ENCODE measurements at places on chromosomes 13 and 19.

DNA sequence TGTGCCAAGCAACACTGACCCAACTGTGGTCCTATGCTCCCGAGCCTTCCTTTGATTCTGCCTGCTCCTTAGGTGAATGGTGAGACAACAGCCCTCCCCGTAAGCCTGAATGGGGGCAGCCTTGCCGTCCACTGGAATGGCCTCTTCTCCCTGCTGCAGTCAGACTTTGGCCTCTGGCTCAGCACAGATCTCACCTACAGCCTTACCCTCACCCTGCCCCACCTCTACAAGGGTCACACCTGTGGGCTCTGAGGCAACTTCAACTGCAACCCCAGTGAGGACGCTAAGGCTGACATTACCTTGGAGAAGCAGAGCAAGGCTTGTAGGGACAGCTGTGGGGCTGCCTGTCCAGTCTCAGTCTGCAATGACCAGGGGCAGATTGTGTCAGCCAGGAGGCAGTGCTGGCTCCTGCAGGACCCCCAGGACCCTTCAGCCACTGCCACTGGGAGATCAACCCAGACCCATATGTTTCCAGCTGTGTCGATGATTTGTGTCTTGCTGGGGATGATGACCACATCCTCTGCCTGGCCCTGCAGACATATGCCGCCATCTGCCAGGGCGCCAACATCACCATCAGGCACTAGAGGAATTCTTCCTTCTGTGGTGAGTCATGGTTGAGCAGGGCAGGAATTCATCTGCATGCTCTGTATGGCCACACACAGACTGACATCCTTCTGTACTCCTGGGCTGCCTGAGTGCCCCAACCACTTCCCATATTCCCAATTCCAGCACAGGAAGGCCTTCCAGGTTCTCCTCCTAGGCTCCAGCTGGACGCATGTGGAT is 27.3 kb upstream of the FXYD3 start:
- DNase-seq: peak; percentile 68

DNA sequence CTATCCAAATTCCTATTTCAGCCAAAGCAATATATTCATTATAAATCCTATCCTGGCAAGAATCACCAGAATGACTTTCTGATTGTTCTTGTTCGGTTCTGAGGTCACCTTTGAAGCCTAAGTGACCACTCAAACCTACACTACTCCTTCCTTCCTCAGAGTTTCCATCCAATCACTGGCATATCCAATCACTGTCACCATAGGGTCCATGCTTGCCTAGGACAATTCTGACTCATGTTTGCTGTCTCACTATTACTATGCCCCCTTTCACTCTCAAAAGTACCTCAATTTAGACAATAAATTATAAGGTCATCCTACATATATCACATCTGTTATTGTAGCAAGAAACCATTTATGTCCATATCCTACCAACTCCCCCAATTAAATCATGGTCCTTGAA is 58.9 kb downstream of the UBL3 start:
- DNase-seq: no peak

DNA sequence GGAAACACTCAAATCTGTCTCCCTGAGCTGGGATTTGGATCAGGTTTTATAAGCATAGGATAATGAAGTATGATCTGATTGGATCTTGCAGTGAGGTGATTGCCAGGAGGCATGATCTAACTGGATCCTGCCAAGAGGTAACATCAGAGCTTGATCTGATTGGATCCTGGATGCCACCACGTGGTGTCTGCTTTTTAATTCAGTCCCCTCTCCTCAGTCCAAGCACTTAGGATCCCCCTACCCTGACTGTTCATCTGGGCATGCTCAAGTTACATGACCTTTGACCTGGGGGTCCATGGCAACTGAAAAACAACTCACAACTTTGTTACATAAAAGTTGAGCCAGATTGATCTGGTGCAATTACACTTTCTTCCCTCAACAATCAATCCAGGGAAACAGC is 47.5 kb upstream of the LSM14A start:
- peak; percentile 1 for DNase-seq

GRCh38 chr19:33379151-33379829 is 5.8 kb downstream of the CEBPG start:
- DNase-seq: no peak

DNA sequence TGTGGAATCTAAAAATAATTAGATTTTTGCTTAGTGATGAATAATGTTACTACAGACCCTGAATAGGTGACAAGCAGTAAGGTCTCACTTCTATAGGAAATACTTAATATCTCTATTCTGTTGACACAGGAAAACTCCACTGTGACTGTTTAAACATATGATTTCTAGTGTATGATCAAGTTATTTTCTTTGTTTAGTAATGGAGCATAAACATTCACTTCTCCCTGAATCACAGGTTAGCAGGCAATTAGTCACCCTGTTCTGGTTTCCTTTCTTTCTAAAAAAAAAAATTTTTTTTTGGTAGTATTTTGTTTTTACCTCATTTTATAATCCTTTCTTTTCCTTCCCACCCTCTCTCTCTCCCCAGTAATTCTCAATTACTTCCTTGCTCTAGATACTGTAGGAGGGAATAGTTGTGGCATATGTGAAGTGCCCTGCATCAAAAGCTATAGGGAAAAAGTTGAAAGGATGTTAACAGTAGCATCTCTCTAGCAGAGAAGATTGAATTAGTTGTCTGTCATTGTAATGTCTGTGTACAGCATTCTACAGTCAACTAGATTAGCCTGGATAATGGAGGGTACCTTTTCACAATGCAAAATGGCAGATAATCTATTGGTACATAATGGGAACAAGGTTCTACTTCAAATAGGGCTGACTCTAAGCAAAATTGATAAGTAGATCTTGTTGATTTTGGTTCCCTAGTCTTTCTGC is 3.5 kb downstream of the HS6ST3 start:
- no peak for DNase-seq

DNA sequence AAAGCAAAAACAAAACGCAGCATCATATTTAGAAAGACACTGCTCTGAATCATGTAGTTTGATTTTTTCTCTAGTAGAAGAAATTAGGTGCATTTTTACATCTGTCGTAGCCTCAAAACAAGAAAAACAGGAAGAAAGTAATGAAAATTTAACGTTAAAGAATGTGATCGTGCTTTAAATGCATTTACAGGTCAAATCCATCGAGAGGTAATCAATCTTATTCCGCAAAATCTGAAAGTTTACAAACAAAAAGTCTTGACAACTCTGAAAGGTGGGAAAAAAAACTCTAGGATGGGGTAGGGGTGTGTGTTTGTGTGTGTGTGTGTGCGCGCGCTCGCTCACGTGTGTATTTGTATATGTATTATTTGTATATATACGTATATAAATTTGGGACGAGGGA is 10.2 kb downstream of the POU4F1 start:
- DNase-seq: no peak

DNA sequence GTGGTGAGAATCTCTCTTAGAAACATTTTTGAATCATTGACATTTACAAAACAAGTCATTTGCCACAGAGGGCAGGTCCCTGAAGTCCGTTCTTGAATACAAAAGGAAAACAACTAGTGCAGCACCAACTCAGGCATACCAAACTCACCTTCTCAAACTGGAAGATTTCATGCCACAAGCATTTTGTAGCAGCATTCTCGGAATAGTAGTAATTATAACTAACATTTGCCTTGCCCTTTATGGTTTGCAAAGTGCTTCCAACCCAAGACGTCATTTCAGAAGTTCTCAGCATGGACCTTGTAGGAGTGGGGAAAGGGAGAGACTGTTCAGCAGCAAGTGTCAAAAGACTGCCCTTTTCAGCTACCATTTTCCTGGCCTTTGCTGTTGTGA is 344.6 kb downstream of the RFC3 start:
- DNase-seq: no peak

DNA sequence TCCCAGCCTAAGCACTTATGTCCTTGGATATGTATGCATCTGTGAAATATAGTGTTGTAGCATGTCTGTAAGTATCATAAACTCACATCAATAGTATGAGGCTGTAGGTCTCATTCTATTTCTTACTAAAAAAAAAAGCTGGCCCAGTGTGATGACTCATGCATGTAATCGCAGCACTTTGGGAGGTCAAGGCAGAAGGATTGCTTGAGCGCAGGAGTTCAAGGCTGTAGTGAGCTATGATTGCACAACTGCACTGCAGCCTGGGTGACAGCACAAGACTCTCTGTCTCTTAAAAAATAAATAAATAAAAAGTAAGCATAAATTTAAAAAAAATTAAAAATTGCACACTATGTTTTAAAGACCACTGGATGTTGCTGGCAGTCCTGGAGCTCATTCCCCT is 79.1 kb upstream of the SPATA13 start:
- DNase-seq: peak; percentile 37

- peak; percentile 80 for DNase-seq
These were observed 8.2 kb upstream of the UBL3 start for GRCh38 chr13:29858667-29859066.

- DNase-seq: peak; percentile 36
These were observed 64.8 kb downstream of the DCT start for GRCh38 chr13:94414708-94415107.

DNA sequence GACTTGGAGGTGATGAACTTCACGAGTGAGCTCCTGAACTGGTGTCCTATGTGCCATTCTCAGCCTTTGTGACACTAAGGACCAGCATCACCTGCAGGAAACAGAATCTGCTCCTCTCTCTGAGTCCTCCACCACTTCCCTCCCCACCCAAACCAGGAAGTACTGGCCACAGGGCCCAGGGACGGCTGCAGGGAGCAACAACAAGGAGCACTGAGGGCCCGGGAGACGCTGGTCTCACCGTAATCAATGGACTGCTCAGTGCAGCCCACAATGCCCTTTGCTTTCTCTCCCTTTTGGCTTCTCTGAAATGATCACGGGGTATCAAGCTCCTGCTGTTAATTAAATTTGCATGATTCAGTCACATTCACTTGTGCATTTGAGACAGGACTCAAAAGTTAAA is 18.6 kb downstream of the PEPD start:
- no peak for DNase-seq

All from fibroblast of mammary gland (primary cell).